Activated naive CD8-positive, alpha-beta T cell treated with anti-CD3 and anti-CD28 coated beads, Interleukin-2, amount 10 ng/mL, durations not matched to agents 7 days and 5 days (primary cell): ENCODE measurements at places on chromosomes 4 and X.

- DNase-seq = no peak
Observed at GRCh38 chrX:17024886-17025285, 78.4 kb downstream of the REPS2 start.

- DNase-seq = no peak
Observed at GRCh38 chr4:86564795-86565194, 29.3 kb upstream of the PTPN13 start.

DNA sequence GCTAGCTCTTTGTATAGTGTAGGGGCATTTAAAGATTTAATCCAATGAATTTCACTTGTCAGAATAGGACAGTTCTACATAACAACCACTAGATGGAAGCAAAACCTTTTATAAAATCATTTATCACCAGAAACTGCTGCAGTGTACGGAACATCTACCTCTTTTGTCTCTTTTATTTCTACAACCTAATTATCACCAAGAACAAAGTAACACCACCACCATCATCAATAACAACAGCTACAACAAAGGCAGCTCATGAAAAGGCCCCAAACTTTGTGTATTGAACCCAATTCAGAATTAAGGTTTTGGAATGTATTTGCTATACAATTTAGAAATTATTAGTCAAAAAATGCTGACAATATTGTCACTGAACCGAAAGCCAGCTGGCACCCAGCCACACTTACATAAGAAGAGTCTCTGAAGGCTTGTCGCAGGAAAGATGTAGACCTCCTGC, 260.9 kb upstream of the RPS6KA3 start:
- DNase-seq = no peak

- DNase-seq = no peak
Observed at GRCh38 chr4:86848136-86848535, 1.0 kb downstream of the SLC10A6 start.

GRCh38 chrX:35351212-35351611, 408.6 kb downstream of the FAM47B start:
- DNase-seq = no peak

DNA sequence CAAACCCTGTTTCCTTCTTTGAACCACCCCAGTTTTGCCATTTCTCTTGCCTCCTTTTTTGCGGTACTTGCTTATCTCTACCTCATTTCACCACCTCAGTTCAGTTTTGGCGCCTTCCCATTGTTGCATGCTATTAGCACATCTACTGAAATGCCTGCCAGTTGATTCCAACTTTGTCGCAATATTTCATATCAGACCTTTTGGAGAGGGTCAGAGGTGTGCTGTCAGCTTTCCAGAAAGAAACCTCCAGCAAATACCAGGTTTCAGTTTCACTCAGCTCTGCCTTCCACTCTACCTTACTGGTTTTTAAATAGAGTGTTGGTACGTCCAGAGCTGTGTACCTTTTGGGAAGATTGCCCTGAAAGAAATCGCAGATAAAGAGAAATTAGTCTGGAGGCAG, 91.9 kb upstream of the CPEB2 start:
- no peak for DNase-seq
